ENCODE measurements at places on chromosomes 2 and 18.

- no peak for DNase-seq
Observed at GRCh38 chr2:105990624-105991023, 203.5 kb downstream of the UXS1 start.

DNA sequence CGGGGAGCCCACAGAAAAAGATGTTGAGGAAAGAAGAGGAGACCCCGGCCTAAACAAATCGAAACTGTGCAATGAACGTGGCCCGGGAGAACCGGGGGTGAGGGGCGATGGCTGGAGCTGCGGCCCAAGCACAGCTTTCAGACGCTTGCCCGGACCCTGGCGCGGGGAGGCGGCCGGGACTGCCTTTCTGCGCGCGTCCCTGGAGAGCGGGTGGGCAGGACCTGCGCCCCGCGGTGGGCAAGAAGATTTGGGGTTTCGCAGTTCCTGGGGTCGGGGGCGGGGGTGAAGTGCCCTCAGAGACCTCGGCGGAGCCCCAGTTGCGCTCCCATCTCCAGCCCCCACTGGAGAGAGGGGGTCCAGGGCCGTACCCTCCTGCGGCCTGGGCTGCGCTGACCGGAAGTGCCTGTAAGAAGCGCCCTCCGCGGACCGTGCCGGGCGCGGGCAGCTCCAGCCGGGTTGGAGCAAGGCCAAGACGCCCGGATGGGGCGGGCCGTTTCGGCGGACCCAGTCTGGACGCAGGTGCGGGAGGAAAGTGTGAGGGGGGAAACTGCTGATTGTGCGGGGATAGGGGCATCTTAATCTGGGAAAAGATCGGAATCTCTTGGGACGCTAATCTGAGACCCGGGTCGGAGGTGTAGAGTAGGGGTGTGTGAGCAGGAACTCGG lies 11.6 kb downstream of the EN1 start:
- no peak for DNase-seq

DNA sequence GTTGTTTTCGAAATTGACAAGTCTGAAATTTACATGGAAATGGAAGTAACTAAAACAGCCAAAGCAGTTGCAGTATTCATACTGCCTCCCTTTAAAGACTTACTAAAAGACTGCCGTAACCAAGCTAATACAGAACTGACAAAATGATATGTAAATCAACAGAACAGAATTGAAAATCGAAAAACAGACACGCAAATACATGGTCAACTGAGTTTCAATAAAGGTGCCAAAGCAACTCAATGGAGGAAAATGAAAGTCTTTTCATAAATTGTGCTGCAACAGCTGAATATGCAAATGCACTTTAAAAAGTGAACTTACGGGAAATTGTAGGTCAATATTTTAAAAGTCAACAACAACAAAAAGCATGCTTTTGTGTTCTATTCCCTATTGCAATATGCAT lies 34.2 kb downstream of the TMEM131 start:
- DNase-seq, result no peak

DNA sequence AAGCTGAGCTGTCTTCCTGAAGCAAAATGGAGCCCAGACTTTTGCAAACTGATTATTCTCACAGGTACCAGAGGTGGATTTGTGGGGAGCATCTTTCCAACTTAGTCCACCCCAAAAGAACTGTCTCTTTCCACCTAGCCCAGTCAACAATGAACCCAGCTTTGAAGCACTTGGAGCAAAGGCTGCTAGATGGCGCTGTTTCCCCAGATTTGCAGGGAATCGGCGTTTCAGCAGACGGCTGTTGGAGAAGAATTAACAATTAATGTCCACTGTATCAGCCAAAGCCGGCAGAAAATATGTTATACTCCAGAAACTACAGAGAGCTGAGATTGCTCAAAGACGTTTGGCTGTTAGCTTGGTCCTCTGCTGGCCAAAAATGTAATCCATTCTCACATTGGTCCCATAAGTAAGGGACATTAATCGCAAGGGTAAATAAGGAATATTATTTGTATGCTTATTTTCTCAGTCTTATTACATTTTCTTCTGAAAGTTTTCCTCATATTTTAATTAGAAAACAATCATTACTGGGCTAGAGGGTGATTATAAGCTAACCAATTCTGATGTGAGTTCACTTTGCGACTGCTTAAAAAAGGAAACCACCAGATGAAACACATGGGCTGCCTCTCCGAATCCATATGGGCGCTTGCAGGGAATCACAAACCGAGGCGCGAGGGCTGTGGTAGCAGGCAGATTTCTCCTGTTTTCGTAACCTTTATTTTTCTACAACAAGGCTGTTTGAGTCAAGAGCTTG lies 423.8 kb upstream of the MEX3C start:
- DNase-seq, result no peak

- no peak for DNase-seq
Observed at GRCh38 chr2:27255187-27255586, 7.7 kb downstream of the SLC30A3 start.

DNA sequence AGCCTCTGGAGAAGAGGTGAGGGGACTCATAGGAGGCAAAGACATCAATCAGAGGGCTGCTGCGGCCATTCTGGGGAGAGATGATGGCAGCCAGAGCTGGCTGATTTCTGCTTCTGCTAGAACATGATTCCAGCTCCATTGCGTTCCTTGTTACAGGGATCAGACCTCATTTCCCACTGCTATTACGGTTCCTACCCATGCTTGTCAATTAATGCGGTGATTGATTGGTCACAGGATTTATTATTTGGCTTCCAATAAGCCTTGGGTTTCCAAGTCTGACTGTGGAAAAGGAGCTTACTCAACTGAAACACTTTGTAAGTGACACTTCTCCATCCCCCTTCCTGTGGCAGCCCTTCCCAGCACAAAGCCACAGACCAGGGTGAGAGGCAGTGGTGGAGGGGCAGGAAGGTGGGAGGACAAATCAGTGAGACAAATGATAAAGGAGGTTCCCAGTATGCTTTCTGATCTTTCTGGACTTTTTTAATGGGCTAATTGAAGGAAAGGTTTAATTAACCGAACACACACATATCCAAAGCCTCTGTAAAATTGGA lies 26.8 kb upstream of the CTLA4 start:
- no peak for DNase-seq

GRCh38 chr2:233260661-233261060 lies 9.2 kb downstream of the ATG16L1 start:
- DNase-seq, result no peak

DNA sequence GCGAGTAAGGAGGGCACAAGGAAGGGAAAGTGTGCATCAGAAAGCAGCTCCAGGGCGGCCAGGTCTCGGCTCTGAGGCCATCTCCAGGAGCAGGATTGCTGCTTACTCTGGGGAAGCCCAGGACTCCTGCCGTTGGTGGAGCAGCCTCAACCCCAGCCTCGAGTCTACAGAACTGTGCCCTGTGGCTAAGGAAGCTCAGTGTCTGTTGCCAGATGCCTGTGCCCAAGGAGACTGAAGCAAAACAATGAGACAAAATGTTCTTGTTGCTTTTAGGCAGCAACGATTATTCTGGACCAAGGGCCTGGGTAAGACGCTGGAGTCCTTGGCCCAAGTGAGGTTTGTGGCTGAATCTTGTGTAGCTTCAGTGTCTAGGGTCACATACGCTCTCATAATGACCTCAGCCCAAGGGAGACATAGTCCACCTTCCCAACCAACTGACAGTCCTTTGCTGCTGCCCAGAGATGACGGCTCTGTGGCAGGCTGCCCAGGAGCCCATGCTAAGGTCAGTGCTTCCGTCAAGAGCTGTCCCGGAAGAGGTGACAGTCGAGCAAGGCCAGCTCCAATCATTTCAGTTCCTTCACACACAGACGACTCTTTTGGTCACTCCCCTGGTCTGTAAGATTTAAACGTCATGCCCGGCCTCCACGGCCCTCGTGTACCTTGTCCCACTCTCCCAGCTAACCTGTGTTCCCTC lies 223.8 kb downstream of the TTC32 start:
- DNase-seq, result no peak

- DNase-seq, result no peak
Observed at GRCh38 chr2:227793148-227793712, 20.4 kb upstream of the CCL20 start.
